ENCODE measurements at places on chromosomes 13 and 19. TPM values are rescaled to one million over a fixed set of nuclear protein-coding genes. Genes with fewer than 3 reads are reported as not detected.

DNA sequence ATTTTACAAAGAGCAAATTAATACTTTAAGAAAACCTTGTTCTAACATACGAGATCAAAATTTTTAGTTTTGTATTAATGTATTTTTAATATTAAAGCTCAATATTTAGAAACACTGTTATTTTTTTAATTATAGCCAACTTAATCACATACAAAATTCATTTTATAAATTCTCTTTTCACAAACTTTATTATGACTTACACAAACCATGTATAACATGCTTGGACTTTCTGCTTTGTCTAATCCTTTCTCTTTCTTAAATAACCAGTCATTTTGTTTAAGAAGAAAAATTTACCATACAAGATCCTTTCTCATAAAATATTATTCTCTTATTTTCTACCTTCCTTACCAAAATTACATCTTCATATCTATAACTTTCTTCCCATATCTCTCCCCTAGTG, 62.2 kb downstream of the CYSLTR2 start:
- DNase-seq = no peak

- no peak for DNase-seq
These were observed 59.4 kb downstream of the SLC10A2 start for GRCh38 chr13:103006641-103007426.

CCDC194 gene
- total RNA-seq = not detected

DNA sequence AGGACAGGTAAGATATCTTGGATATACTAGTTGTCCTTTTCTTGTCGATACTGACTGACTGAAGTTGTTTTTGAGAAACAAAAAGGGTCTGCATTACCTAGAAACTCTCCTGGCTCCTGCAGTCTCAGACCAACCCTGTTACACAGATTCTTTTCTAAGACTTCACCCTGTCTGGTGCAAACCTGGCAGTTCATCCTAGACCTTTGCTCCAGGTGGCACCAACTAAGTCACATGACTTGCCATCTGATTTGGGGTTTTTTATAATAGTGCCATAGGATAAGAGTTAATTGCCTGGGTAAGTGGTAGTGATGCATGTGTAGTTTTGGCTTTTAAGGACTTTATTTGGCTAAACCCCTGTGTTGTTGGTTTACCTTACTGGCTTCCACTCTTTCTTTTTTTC, 14.3 kb downstream of the CHAMP1 start:
- no peak for DNase-seq

- no peak for DNase-seq
These were observed 689.6 kb downstream of the SLITRK5 start for GRCh38 chr13:88360761-88361160.

DNA sequence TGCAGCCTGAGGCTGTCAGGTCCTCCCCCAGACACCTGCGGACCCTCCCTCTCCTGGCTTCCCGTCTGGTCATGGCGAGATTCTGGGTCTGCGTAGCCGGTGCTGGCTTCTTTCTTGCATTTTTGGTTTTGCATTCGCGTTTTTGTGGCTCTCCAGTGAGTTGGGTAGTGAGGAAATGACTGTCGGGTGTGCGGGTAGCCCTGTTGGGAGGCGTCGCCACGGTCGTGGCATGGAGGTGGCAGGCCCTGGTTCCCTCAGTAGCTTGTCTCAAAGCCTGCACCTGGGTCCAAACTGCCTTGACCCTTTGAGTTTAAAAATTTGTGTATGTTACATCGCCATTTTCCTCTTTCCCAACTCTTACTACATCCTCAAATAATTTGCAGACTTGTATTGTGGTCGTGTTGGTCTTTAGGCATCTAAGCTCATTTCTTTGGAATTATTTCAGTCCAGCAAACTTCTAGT, 344 bp downstream of the NHLRC3 start:
- DNase-seq = no peak

DNA sequence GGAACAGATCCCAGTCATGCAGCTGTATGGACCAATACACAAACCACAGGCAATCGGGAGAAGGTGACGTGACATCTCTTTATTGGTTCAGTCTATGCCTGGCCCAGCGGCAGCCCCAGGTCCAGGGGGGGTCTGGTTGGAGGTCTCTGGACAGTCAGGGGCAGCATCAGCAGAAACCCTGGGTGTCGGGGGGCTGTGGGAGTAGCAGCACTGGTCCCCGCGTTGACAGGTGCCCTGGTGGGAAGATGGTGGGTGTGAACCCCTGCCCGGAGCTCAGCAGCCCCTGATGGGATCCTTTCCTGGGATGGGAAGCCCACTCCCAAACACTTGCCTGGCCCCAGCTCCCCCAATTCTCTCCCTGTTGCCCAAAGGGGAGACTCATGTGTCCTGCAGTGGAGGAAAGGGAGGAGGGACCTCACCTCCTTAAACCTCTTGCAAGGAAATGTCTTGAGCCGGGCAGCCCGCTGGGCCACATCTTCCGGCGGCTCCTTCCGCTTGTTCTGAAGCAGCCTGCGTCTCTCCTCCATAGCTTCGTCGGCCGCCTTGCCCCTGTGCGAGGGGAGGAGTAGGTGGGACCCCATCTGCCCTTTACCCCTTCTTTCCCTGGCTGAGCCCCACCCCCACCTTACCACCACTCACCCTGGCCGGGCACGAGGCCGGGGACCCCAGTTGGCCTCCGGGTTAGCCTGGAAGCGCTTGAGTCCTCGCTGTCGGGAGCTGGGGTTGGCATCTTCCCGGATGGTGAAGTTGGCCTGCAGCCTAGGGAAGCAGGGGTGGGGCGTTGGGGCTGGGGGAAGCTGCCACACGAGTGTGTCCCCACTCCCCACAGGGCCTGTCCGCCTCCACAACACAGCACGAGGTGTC, 2.4 kb upstream of the LYL1 start:
- DNase-seq = no peak

DNA sequence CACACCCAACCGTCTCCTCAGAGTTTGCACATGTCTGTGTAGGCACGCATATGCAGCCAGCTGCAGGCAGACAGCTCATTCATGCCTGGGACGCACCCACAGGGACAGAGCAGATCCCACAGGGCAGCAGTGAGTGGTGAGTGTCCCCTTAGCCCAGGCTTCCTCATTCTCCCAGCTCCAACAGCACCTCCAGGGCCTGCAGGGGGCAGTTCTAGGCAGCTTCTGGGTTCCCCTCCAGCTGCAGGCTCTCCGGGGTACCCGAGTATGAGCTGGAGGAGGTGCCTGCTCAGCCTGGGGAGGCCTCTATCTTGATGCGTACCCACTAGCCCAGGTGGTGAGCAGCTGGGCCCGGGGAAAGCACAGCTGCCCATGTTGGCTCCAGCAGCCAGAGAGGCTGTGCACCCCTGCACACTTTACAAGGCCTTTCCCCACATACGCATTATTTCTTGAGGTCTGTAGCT, 1.3 kb upstream of the SHANK1 start:
- peak; percentile 73 for DNase-seq

DNA sequence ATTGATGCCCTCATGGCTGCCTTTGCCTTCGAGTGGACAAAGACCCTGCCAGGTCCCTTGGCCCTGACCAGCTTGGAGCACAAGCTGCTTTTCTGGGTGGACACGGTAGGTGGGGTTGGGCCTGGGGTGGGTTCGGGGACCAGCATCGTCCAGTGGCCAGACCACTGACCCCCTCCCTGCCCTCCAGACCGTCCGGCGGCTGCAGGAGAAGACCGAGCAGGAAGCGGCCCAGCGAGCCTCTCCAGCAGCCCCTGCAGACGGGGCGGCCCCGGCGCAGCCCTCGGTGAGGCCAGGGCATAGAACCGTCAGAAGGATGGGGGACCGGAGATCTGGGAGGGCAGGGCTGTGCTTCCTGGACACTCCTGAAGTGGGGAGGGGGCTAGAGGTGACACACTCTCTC, 10.6 kb downstream of the CAMSAP3 start:
- no peak for DNase-seq

ANO8 gene
- 1.7 TPM for total RNA-seq

DNA sequence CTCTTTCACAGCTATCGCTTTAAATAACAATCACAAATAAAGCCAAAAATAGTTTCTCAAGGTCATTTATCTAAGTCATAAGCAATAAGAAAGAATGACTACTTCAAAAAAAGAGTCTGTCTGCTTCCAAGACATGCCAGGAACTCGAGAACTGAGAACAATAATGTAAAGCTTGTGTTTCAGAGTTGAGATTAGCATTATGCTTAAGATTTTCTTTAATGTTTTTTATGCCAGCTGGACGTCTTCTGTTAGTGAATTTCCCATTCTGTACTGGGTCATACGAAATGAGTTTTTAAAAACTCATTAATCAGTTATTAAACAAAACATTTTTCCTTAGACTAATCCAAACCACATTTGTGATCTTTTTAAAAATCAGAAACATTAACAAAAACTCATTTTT, 3.2 kb upstream of the SPRYD7 start:
- no peak for DNase-seq

DNA sequence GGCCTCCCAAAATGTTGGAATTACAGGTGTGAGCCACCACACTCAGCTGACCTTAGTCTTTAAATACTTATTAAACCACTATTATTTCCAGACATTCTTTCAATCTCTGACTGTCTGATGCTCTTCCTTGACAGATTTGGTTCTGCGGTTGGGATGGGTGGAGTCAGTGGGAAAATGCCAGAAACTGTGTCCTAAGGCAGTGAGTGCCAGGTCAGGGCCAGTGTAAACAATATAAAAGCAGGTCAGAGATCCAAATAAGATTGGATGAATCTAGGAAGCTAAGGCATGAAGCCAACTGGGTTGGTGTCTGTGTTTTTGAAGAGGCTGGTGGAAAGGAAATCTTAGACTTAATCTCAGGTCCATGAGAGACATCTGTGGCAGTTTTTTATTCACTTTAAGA, 74.7 kb downstream of the KLF5 start:
- DNase-seq = no peak

FAM32A gene
- 99.2 TPM for total RNA-seq
